GM23248 (cell line): ENCODE measurements at places on chromosomes 1 and 21.
A peak's percentile ranks its signal among the peaks of the same experiment; 100 is the strongest.

- peak; percentile 13 for DNase-seq
Observed at GRCh38 chr1:116203181-116203723, 92.1 kb downstream of the MAB21L3 start.

DNA sequence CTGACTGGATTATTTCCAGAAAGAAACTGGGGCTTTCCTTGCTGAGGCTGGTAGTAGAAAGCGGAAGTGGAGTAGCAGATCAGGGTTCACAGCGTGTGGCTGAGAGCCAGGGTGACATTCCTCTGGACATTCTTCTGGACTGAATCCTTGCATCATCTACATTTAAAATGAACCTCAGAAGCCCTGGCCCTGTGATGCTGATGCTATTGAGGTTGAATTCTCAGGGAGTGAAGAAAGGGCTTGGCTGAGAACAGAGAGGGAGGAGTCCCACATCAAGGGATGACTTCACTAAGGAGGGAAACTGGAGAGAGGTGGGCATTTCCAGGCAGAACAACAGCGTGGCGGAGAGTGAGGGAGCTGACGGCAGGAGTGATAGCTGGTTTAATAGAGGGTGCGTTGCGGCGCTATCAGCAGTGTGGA, 102.3 kb upstream of the LMO4 start:
- DNase-seq = peak; percentile 97

GRCh38 chr1:240732390-240732789, 120.4 kb upstream of the GREM2 start:
- DNase-seq = peak; percentile 79

DNA sequence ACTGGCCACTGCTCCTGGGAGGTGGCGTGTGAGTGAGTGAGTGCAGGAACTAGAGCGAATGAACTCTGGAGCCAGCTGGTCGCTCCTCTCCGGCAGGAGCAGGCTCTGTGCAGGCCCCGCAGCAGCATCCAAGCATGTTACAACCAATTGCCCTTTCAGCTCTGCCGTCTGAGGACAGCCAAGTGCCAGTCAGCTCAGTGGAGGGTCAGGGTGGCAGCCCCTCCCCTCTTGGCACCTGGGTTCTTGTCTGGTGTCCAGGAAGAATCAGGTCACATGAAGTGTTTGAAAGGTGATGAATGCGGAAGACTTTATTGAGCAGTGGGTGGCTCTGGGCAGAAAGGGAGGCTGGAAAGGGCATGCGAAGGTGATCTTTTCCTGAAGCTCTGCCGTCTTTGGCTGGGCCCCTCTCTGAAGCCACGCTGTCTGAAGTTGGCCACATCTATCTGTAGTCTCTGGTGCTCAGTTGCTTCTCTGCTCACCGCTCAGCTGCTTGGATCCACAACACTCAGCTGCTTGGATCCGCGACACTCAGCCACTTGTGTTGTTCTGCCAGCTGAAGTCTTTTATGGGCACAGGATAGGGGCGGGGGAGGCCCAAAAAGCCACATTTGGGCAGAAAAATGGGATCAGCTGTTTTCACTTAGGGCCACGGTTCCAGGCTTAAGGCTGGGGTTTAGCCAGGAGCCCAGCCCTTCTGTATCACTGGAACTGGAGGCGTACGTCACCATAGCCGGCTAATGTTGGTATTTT, 139.8 kb downstream of the ADSS2 start:
- DNase-seq = peak; percentile 38

DNA sequence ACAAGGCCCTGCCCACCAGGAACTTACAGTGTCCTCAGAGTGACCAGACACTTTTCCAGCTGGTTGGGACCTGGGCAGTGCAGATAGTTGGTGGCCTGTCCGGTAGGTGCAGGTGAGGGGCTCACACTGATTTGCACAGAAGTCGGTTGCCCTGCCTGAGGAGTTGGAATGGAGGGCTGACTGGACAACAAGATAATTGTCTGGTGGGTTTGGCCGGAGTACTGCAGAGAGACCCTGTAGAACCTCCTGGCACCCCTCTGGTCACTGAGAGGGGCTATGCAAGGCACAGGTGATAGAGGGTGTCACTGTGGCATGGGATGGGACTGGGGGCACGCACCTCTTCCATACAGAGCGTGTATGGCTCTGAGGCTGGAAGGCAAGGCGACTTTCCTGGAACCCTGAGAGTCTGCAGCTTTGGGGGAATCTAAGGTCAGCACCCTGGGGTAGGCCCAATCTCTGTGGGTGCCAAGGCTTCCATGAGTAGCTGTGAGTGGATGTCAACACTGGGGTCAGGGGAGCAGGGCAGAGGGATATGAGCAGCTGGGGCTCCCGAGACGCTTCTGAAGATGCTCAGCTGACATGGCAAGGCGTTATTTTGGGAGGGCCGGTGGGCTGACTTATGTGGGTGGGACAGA, 7.6 kb upstream of the PLA2G2D start:
- DNase-seq = no peak

DNA sequence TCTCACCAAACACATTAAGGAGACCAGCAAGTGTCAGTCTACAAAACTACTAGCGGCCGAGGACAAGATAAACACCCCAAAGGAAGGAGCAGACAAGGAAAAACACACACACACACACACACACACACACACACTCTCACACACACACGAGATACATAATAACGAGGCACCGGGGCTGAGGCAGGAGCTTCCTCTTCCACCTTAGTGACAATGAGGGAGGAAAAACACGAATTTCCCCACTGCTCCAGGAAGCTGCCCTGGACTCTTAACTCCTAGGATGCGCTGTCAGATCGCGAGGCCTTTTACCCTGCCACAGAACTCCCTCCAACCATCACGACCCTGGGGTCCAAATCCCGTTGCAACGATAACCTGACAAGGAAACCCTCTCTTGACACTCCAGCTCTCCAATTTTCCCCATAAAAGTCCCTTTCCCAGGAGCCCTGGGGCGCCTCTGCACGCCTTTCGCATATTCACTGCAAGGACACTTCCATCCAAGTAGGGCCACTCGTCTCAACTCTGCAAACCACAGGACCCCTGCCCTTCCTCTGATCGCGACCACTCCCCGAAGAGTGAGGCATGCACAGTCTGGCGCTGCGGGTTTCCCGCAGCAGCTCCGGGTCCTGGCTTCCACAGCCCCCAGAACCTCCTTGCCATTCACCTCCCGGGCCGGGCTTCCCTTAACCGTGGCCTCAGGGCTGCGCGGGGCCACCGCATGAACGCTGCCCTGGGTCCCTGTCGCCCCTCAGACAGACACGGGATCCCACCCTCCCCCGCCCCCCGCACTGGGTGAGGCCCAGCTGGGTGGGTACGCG, 581 bp downstream of the ETV3 start:
- DNase-seq = peak; percentile 57

GRCh38 chr1:196690582-196690981, 38.7 kb downstream of the CFH start:
- no peak for DNase-seq

DNA sequence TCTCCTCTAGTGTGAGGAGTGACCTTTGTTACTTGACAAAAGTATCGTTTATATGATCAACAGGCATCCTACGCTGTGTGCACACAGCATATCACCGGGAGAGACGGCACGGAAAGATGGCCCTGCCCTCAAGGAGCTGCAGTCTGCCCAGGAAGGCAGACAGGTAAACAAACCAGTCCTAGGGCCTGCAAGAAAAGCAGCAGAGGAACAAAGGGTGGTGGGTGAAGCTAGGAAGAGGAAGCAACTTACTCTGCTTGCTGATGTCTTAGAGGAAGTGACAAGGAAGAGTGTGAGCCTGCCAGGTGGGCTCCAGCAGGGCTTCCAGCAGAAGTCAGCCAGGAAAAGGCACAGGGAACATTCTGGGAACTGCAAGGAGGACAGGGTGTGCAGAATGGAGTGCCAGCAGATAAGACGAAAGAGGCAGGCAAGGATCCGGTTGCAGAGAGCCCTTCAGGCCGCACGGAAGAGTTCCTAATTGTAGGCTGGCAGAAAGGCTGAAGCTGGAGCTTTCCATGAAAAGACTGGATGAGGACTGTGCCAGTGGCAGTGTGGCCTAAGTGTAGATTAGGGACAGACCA, 106.7 kb downstream of the SLC45A1 start:
- no peak for DNase-seq

GRCh38 chr1:80318108-80318507, 1311.6 kb upstream of the ADGRL4 start:
- no peak for DNase-seq

GRCh38 chr1:118185084-118185832, at the start of gene SPAG17:
TSS of gene SPAG17 (minus strand) at chr1:118185228. CDS start at chr1:118185157, 71 bp downstream.
- peak; percentile 65 for DNase-seq

- no peak for DNase-seq
Observed at GRCh38 chr1:31522556-31522845, 53.8 kb upstream of the TINAGL1 start.

- DNase-seq = peak; percentile 19
Observed at GRCh38 chr1:54866801-54867716, 19.9 kb downstream of the DHCR24 start.

DNA sequence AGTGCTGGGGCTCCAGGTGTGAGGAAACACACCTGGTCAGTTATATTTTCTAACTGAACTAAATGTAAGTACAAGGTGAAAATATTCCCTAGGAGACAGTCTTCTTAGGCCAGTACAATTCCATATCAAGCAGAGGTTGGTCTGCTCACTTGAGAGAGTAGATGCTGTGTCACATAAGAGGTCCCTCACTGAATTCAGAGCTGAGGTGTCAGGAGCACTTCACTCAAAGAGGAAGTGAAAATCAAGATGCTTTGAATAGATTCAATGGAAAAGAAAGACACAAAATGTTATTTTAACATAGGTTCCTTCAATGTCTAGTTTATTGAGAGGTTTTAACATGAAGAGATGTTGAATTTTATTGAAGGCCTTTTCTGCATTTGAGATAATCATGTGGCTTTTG, 4.3 kb upstream of the FCRL3 start:
- DNase-seq = no peak

DNA sequence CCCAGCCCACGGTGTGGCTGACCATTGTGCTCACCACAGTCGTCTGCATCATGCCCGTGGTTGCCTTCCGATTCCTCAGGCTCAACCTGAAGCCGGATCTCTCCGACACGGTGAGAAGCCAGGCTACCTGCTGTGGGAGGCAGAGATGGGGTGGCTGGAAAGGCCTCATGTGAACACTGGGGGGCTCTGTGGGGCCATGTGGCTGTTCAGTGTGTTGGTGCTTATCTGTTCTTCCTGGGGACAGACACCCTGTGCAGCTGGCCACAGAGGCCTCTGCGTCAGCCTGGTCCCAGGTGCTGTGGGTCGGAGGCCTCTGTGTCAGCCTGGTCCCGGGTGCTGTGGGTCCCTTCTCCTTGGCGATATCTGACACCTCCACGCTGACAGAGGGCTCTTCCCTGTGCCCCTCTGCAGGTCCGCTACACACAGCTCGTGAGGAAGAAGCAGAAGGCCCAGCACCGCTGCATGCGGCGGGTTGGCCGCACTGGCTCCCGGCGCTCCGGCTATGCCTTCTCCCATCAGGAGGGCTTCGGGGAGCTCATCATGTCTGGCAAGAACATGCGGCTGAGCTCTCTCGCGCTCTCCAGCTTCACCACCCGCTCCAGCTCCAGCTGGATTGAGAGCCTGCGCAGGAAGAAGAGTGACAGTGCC, 23.2 kb downstream of the ATP8B2 start:
- DNase-seq = no peak

DNA sequence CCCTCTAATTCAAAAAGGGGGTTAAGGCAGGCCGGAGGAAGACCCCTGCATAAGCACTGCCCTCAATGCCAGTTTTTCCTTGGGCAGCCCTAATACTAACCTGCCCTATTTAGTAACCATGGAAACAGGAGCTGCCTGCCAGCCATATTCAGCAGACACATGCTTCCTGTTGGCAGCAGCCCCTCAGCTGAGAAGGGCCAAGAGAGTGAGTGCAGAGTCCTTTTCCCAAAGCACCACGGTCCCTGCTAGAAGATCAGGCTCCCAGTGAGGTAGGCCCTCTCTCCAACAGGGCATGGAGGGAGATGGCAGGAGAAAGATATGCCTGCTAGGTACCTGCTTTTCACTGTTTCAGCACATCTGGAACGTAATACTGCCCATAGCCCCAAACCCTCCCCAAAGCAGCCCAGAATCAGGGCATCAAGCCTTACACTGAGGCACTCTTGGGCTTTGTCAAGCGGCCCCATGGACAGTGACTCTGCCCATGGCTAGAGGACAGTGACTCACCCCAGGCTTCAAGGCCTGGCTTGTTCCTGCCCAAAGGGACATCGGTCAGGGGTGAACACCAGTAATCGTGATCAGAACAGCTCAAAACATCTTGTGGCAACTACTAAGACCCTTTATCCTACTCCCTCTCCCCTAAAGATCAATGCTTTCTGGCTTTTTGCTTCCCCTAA, 64.5 kb downstream of the BCAR3 start:
- peak; percentile 64 for DNase-seq

DNA sequence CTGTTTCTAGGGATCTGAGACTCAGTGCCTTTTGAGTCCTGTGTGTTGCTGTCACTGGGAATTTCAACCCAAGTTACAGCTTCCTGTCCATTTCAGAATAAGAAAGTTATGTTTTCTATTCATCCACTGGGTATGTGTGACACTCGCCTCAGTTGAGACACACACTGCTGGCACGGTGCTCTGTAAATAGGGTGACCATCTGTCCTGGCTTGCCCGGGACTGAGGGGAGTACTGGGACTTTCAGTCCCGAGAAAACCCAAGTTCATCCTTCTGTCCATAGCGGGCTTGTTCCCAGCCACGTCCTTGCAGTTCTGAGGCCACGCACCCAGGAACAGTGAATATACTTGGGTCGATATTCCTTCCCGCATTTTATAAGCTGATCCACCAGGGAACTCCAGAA, 56.3 kb upstream of the DISP3 start:
- DNase-seq = no peak
